ENCODE measurements at places on chromosomes 13 and 19.

DNA sequence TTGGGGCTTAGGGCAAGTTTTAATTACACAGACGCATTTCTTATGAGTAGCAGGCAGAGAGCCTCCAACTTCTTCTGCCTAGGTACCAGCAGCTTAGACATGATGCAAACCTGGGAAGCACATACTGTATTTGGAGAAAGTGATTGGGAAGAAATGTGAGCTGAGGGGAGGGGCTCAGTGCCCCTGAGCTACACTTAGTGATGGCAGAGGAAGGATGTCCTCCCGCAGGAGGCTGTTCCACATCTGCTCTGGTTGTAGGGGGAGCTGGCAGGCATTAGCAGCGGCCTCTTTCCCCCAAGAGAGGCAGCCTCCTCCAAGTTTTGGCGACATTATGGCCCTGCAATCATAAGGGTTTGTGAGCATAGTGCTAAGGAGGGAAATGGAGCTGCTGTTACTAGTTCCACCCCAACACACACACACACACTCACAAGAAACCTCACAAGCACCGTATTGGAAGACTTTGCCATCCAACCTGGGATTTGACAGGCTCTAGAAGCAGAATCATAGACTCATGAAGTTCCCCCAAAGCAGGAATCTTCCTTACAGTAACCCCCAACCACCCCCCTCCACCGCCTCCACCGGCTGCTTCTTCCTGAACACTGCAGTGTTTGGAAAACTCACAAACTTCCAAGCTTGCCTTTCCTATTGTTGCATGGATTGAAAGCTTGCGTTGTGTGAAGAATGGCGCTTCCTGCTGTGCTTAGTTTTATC is 3.3 kb downstream of the ALOX5AP start:
- DNase-seq: no peak

DNA sequence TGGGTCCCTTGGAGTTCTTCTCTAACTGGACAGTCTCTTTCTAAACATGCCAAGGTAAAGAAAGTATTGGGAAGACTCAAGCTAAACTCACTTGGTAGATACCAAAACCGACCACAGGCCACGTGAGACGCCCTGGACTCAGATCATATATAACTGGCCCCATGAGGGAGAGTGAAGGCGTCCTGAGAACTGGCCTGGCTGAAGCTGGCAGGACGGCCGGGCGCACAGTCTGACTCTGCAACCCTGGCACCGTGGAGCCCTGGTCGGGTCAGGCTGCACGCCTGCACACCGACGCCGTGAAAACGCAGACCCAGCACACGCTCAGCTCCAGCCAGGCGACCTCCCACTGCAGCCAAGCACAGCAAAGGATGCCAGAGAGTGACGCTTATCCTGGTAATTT is 122.5 kb upstream of the SPACA7 start:
- no peak for DNase-seq

GRCh38 chr13:97723655-97724054 is 229.8 kb upstream of the IPO5 start:
- no peak for DNase-seq

DNA sequence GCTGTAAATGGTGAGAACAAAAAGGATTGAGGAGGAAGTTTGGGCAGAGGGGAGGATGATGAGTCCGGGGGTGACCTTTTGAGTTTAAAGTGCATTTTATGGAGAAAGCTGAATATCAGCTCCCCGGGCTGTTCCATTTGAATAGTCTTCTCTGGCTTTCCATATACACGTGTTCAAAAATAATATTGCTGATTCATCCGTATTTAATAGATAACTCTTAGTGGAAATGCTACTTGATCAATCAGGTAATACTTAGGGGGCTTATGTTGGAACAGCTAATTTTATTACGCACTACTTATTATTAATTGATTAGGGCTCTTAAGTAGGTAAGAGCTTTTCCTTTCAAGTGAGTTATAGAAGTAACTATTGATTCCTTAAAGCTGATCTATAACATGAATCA is 76.4 kb downstream of the ERCC5 start:
- no peak for DNase-seq

DNA sequence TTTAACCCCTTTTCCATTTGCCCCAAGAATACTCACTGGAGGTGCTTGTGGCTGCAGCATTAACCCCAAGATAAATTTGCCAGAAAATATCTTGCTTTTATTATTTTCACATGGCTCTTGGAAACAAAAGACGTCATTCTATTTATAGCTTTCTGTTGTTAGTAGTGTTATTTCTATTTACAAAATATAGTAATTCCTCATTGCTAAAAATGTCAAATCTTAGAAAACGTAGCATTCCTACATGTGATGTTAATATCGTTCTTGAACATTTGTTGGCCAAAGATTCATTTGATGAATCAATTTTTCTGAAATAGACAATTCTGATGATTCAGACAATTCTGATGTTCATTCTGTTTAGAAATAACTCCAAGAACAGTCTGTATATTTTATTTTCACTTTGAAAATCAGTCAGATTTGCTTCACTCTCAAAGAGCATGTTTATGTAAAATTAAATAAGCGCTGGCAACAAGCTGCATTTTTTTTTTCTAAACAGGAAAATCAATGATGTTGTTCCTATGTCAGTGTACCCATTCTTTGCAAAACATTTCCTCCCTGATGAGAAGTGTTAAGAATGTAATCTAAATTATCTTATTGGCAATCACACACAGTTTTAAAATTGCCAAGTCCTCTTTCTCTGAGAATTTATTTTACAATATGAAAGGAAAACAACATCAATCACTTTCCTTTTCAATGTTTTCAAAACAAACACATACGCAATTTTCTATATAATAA is 334.0 kb downstream of the KCTD12 start:
- no peak for DNase-seq

DNA sequence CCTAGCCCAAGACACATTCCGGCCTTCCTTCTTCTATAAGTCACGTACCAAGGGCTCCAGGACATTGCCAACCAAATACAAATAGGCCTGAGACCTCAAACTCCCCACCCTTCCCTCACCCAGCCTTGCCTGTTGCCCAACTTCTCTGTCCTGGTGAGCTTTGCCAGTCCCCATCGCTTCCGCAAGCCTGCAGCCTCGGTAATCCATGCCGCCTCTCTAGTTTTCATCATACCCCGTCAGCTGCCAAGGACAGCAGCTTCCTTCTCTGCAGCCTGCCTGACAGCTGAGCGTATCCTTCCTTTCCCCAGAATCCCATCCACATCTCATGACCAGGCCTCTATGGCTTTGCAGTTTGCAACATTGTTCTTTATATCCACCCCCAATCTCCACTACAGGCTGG is 36.6 kb upstream of the POMP start:
- no peak for DNase-seq

GRCh38 chr19:38307076-38307475 is 3.0 kb downstream of the C19orf33 start:
- no peak for DNase-seq

- no peak for DNase-seq
Observed at GRCh38 chr19:39481229-39481545, 549 bp downstream of the TIMM50 start.

DNA sequence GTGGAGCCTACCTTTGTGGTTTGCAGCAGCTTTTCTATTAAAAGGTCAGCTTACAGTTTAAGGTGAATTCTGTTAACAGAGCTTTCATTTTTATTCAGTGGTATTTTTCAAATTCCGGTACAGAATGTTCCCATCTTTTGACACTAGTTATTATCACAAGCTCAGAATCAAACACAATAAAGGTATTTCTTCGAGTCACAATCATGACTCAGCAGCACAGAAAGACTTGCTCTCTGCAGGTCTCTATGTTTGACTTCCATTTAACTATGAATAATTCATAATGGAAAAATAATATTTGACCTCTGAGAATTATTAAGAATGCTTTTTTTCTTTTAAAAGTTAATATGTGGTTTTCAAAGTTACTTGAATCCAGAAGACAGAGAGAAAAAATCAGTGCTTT is 28.2 kb downstream of the DACH1 start:
- no peak for DNase-seq

DNA sequence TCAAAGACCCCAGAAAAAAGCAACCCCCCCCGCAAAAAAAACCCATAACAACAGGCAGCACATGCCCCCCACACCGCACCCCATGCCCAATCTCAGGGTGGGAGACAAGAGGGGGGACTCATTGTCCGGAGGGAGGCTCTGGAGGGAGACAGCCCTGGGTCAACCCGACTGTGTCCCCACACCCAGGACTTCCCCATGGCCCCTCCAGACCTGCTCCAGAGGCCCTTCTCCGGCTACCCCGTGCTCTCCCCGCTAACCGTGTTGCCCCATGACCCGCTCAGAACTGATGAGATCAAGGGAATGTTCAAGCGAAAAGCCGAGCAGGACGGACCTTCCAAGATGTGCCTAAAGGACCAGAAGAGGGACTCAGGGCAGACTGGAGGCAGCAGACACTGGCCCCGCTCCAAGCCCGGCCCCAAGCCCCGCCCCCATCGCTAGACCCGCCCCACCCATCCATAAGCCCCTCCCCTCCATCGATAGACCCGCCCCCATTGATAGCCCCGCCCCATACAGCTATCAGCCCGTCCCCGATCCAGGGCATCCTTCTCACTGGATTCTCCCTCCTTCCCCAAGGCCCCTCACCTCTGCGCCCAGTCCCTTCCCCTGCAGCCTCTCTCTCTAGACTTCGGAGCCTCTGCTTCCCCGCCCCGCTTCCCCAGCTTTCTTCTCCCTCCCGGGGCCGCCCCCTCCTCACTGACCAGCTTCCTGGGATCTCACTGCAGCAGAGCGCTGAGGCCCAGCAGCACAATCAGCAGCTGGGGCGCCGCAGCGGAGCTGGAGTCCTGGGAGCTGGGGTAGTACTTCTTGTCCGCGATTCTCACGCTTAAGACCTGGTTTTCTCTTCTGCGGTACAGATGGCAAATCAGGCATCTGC is 2.2 kb downstream of the BST2 start:
- peak; percentile 55 for DNase-seq

DNA sequence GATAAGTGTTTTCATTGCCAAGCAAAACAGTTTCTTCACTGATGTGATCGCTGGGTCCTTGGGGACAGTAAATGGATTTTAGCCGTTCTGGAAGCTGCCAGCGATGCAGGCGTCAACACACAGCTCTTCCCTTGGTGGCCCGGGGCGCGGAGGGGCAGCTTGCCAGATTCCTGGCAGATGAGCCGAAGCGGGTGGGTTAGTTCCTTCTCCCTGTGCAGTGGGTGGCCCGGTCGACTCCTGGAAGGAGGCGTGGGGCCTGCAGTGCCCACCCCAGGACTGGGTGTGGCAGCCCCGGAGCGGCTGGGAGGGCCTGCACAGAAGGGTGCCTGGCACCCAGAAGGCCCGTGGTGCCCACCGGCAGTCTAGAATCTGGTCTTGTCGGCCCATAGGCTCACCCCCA is 69.0 kb downstream of the KDM4B start:
- no peak for DNase-seq

- DNase-seq: no peak
Observed at GRCh38 chr13:72195044-72195704, 328.2 kb upstream of the DACH1 start.

GRCh38 chr19:1496714-1497577 is 6.0 kb downstream of the REEP6 start:
- no peak for DNase-seq

- no peak for DNase-seq
Observed at GRCh38 chr13:37473035-37473434, 125.5 kb downstream of the POSTN start.

DNA sequence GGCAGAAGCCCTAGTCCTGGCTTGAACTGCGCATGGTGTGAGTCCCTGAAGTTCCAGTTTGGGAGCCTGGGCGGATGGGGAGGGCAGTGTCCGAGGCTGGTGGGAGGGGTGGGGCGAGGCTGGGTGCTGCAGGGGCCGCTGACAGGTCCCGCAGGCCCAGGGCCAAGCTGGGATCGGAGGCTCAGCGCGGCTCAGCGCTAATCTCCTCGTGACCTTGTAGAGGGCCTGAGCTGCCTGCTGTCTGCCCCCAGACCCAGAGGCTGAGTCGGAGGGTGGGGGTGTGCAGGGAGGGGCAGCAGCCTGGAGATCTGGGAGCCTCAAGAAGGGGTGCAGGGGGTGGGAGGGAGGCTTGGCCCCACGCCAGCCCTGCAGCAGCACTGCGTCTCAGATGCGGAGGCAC is 3.0 kb downstream of the ATP1A3 start:
- no peak for DNase-seq

GRCh38 chr19:22526661-22527272 is 104.6 kb upstream of the ZNF98 start:
- DNase-seq: no peak

DNA sequence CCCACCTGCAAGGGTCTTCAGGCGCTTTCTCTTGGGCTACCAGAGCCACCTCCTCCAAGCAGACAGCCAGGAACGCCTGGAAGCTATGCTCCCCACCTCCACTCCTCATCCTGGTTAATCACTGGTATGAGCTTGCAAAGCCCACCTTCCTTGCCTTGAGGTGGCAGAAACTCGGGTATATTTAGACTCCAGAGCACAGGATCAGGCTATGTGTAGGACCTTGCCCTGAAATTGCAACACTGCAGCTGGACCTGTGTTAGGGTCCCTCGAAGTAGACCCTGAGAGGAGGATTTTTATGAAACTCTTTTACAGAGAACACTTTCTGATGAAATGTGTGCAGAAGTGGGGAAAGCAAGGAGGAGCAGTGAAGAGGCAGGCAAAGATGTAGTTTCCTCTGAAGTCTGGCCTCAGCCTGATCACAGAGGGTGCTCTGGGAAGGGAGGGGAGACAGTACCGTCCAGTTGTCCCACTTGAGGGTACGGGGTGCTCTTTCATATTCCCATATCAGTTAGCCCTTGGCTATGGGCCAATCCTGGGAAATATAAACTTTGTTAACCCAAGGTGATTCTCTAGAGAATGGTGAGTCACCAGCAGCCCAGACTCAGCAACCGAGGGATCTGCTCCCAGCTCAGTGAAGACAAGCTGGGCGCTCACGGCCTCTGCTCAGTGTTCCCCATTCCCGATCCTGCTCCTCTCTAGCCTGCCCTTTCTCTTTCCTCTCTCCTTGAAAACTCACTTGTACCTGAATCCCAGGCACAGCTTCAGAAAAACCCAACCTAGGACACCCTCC is 157.9 kb downstream of the UQCRFS1 start:
- DNase-seq: no peak

DNA sequence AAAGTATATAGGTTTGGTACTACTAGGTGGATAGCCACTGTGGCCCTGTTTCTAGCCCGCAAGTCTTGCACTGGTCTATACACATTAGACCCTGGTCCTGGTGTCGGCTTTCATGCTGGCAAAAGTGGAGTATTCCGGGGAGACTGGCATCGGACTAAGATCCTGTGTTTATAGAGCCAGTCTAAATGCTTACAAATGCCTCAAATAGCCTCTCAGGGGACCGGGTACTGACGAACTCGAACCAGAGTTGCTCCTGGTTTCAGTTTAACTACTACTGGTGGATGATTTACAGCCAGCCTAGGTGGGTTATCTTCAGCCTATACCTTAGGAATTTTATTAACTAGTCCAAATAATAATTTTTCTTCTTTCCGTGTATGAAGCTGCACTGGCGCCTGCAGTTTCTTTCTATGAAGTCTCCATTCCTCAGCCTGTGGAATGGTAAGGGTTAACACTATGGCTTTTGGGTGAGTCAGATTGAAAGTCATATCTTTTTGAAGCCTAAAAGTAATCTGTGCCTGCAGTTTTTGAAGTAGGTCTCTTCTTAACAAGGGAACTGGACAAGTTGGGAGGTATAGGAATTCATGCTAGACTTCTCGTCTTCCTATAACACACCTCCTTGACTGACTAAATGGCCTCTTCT is 51.3 kb downstream of the OR10H4 start:
- DNase-seq: no peak

GRCh38 chr13:43079392-43079931 is 56.1 kb downstream of the DNAJC15 start:
- DNase-seq: no peak

GRCh38 chr19:29293736-29294342 is 80.9 kb upstream of the UQCRFS1 start:
- no peak for DNase-seq

- DNase-seq: no peak
Observed at GRCh38 chr19:51803519-51803918, 8.6 kb downstream of the FPR3 start.

All from activated CD4-positive, alpha-beta T cell treated with anti-CD3 and anti-CD28 coated beads, Interleukin-2, amount 50 U/mL, for 1 hour (primary cell).